Stomach (tissue), 19 donors: ENCODE measurements at places on chromosomes 3 and 15. TPM values are rescaled to one million over a fixed set of nuclear protein-coding genes. Genes with fewer than 3 reads are reported as not detected.
A peak's percentile ranks its signal among the peaks of the same experiment; 100 is the strongest.

- no peaks in the 10 kb centered on the region for H3K4me1 ChIP-seq
- H3K4me3 ChIP-seq: no peak overlapping the region
- DNase-seq: no peak
Observed at GRCh38 chr3:48344867-48345507, 11.5 kb upstream of the SPINK8 start.

DNA sequence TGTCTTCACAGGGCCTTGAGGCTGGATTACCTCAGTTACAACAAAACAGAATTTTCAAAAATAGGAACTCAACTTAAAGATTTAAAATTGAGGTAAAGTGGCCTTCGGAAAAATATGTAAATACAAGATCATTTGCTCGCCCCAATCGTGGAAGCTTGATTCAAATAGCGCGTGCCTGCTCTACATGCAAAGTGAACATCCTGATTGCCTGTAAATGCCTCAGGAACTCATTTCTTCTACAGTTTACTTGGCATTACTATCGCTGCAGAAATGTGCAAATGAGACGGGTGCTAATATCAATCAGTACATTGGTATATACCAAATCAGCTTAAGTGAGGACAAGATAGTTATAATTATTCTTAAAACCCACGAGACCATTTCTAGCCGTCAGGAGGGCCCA, 159.2 kb downstream of the XXYLT1 start:
- peak overlapping the region; percentile 82 for H3K27ac ChIP-seq
- DNase-seq: no peak
- no peaks in the 10 kb centered on the region for H3K27me3 ChIP-seq

- H3K36me3 ChIP-seq: no peaks in the 10 kb centered on the region
- H3K4me3 ChIP-seq: no peak overlapping the region
- peaks cover 24% of the 10 kb centered on the region for H3K4me1 ChIP-seq
- no peak for DNase-seq
- no peaks in the 10 kb centered on the region for H3K27me3 ChIP-seq
Observed at GRCh38 chr3:52006017-52006819, 10.5 kb upstream of the RPL29 start.

- no peak overlapping the region for H3K4me3 ChIP-seq
- no peaks in the 10 kb centered on the region for H3K27me3 ChIP-seq
- no peaks in the 10 kb centered on the region for H3K36me3 ChIP-seq
- peaks cover 15% of the 10 kb centered on the region for H3K4me1 ChIP-seq
- DNase-seq: no peak
Observed at GRCh38 chr3:141511361-141511760, 24.5 kb downstream of the RASA2 start.

- H3K36me3 ChIP-seq: peaks cover 45% of the 10 kb centered on the region
- H3K27ac ChIP-seq: peak overlapping the region; percentile 41
- H3K4me1 ChIP-seq: peaks cover 96% of the 10 kb centered on the region
- no peak for DNase-seq
Observed at GRCh38 chr15:60373327-60373726, 24.5 kb downstream of the ANXA2 start.

DNA sequence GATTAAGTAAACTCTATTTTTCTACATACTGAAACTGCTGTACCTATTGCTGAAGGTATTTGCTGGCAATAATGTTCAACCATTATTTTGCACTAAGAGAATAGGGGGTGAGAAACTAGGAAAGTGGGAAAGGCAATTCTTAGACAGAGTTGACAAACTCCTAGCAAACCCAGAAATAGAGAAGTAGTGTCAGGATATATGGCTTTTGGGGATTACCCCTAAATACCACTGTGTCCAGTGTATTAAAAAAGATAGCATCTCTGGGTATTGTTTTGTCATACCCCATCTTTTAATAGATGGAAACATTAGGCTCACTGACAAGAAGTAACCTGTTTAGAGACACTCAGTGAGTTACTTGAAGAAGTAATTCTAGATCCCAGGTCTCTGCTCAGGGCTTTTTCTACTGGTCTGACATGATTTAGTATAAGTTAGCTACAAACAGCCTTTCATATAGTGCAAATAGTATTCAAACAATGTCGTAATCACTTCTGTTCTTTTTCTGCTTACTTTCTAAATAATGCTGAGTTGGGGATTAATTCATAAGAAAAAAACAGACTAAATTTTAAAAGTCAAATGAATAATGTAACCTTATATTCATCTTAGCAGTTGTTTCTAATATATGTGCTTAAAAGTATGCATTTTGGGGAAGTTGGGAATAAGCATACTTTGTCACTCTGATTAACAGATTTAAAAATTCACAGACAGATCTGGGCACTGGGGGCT, 107.2 kb downstream of the IL1RAP start:
- DNase-seq: no peak
- H3K27me3 ChIP-seq: no peaks in the 10 kb centered on the region
- no peak overlapping the region for H3K27ac ChIP-seq
- peaks cover 14% of the 10 kb centered on the region for H3K36me3 ChIP-seq
- no peaks in the 10 kb centered on the region for H3K4me1 ChIP-seq
- no peak overlapping the region for H3K4me3 ChIP-seq

- H3K27ac ChIP-seq: no peak overlapping the region
- no peaks in the 10 kb centered on the region for H3K36me3 ChIP-seq
- H3K4me3 ChIP-seq: no peak overlapping the region
- H3K4me1 ChIP-seq: no peaks in the 10 kb centered on the region
- no peaks in the 10 kb centered on the region for H3K27me3 ChIP-seq
Observed at GRCh38 chr3:118910332-118910731, 124.3 kb downstream of the IGSF11 start.

GRCh38 chr15:87634361-87634760, 622.2 kb downstream of the NTRK3 start:
- H3K36me3 ChIP-seq: no peaks in the 10 kb centered on the region
- H3K4me1 ChIP-seq: no peaks in the 10 kb centered on the region
- DNase-seq: no peak
- H3K27ac ChIP-seq: no peak overlapping the region
- no peaks in the 10 kb centered on the region for H3K27me3 ChIP-seq

GRCh38 chr3:117531078-117531767, 821.6 kb downstream of the TUSC7 start:
- H3K4me3 ChIP-seq: no peak overlapping the region
- no peaks in the 10 kb centered on the region for H3K36me3 ChIP-seq
- DNase-seq: no peak
- H3K27me3 ChIP-seq: no peaks in the 10 kb centered on the region

DNA sequence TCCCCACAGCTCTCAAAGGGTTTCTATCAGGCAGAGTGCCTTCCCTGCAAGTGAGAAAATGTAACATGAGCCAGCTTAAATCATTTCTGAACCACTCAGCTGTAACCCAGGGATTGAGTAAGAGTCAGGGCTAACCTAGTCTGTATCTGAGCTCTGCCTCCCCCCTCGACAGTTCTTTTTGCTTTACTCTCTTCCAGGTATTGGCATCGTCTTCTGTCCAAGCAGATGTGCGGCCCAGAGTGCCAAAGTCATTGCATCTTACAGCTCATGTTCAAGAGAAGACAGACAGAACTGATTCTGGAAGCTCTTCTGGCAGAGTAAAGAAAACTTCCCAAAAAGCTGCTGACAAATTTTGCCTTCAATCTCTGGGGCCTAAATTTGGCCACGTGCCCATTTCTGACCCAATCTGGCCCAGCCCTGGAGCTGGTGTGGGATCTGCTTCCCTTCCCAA, 74.8 kb downstream of the ABHD5 start:
- H3K4me3 ChIP-seq: no peak overlapping the region
- H3K27me3 ChIP-seq: no peaks in the 10 kb centered on the region
- DNase-seq: no peak
- peaks cover 25% of the 10 kb centered on the region for H3K4me1 ChIP-seq

GRCh38 chr3:141575879-141576743, 89.3 kb downstream of the RASA2 start:
- H3K36me3 ChIP-seq: peaks cover 71% of the 10 kb centered on the region
- no peak overlapping the region for H3K4me3 ChIP-seq
- no peaks in the 10 kb centered on the region for H3K4me1 ChIP-seq
- H3K27me3 ChIP-seq: no peaks in the 10 kb centered on the region
- H3K27ac ChIP-seq: no peak overlapping the region
- DNase-seq: peak; percentile 44

- H3K4me1 ChIP-seq: no peaks in the 10 kb centered on the region
- no peaks in the 10 kb centered on the region for H3K27me3 ChIP-seq
- no peak overlapping the region for H3K4me3 ChIP-seq
- no peaks in the 10 kb centered on the region for H3K36me3 ChIP-seq
Observed at GRCh38 chr3:79162653-79163052, 605.1 kb downstream of the ROBO1 start.

DNA sequence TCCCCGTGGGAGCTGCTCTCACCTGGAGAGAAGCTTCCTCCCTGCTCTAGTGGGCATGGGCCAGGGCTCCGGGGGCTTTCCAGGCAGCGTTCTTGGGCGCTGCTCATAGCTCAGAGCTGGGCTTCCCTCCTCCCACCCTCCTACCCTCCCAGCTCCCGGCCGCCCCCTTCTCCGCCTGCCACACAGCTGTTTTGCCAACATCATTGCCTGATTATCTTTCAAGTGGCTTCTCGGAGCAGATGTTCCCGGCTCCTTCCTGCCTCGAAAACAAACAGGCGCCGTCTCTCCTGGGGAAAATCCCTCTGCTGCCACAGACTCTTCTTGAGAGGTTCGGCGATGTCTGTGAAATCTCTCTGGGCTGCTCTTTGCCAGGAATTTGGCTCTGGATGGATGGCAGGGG, 195.6 kb downstream of the RPLP1 start:
- no peaks in the 10 kb centered on the region for H3K27me3 ChIP-seq
- H3K4me3 ChIP-seq: no peak overlapping the region
- peak; percentile 41 for DNase-seq
- H3K36me3 ChIP-seq: no peaks in the 10 kb centered on the region
- no peak overlapping the region for H3K27ac ChIP-seq
- no peaks in the 10 kb centered on the region for H3K4me1 ChIP-seq

DNA sequence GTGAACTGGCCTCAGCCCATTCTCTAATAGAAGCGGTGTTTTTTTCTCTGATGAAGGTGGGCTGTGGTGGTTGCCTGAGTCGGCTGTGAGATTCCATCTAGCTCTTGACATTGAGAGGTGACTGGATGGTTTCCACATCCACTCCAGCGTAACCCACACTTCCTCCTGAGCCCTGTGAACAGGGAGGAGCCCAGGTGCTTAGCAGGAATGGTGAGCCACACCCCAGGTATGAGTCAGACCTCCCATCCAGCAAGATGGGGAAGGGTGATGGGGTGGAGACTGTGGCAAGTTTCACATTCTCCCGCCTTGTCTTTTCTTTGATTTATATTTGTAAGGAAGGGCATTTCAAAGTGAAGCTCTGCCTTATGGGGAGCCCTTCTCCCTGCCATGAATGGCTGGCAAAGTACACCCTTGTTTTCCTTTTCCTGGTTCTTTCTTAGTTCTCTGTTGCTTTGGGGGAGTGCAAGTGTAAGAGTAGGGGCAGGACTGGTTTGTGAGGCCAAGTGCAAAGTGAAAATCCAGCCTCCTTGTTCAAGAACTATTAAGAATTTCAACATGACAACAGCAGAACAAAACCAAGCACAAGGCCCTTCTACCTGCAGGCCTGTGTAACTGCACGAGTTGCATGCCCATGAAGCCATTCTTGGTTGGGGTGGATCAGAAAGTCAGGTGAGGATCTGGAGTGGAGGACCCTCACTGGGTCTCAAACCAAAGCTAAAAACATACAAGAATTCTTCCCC, 4.6 kb upstream of the TPRG1 start:
- H3K36me3 ChIP-seq: no peaks in the 10 kb centered on the region
- no peaks in the 10 kb centered on the region for H3K4me1 ChIP-seq
- H3K27me3 ChIP-seq: no peaks in the 10 kb centered on the region
- DNase-seq: peak; percentile 88
- H3K27ac ChIP-seq: no peak overlapping the region
- no peak overlapping the region for H3K4me3 ChIP-seq

- no peak for DNase-seq
- H3K36me3 ChIP-seq: peaks cover 25% of the 10 kb centered on the region
- H3K4me1 ChIP-seq: peaks cover 49% of the 10 kb centered on the region
- H3K27ac ChIP-seq: peak overlapping the region; percentile 90
Observed at GRCh38 chr15:98953968-98954367, 53.6 kb downstream of the PGPEP1L start.

- no peaks in the 10 kb centered on the region for H3K4me1 ChIP-seq
- H3K4me3 ChIP-seq: no peak overlapping the region
- H3K36me3 ChIP-seq: peaks cover 74% of the 10 kb centered on the region
- H3K27ac ChIP-seq: no peak overlapping the region
- H3K27me3 ChIP-seq: no peaks in the 10 kb centered on the region
- no peak for DNase-seq
Observed at GRCh38 chr3:143035466-143036211, 34.3 kb downstream of the U2SURP start.

DNA sequence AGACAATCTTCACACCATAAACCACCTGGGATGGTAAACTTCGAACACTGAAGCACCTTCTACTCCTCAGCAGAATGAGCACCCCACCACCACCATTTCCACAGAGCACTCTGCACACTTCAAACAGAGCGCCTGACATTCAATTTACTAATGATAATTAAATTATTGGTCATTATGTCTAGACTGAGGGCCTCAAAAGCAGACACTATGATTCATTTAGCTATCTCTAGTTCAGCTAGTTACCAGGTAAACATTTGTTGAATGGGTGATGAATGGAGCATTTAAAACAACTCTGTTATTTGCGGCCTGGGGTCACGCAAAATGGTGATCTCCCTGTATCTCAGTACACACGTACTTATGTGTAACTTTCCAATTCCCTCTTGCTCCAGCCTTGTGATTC, 40.9 kb downstream of the ACAP2 start:
- no peaks in the 10 kb centered on the region for H3K36me3 ChIP-seq
- H3K4me1 ChIP-seq: peaks cover 31% of the 10 kb centered on the region
- no peak overlapping the region for H3K27ac ChIP-seq
- no peak overlapping the region for H3K4me3 ChIP-seq
- H3K27me3 ChIP-seq: no peaks in the 10 kb centered on the region
- DNase-seq: no peak

- no peak overlapping the region for H3K4me3 ChIP-seq
- H3K27me3 ChIP-seq: no peaks in the 10 kb centered on the region
- DNase-seq: no peak
Observed at GRCh38 chr15:25944386-25944785, 81.3 kb upstream of the ATP10A start.

- H3K4me1 ChIP-seq: peaks cover 32% of the 10 kb centered on the region
- no peak overlapping the region for H3K4me3 ChIP-seq
- no peak overlapping the region for H3K27ac ChIP-seq
Observed at GRCh38 chr15:91849749-91850161, 3.8 kb upstream of the SLCO3A1 start.

GRCh38 chr3:129116482-129116946, 5.1 kb downstream of the RAB43 start:
- H3K4me1 ChIP-seq: peaks cover 62% of the 10 kb centered on the region
- peak overlapping the region; percentile 42 for H3K27ac ChIP-seq
- DNase-seq: peak; percentile 28
- no peaks in the 10 kb centered on the region for H3K27me3 ChIP-seq
- no peak overlapping the region for H3K4me3 ChIP-seq

GRCh38 chr3:126389112-126389793, 5.5 kb upstream of the CFAP100 start:
- H3K4me1 ChIP-seq: peaks cover 15% of the 10 kb centered on the region
- no peaks in the 10 kb centered on the region for H3K27me3 ChIP-seq
- H3K36me3 ChIP-seq: no peaks in the 10 kb centered on the region
- H3K27ac ChIP-seq: peak overlapping the region; percentile 90

Gene LRRK1
- 15.2 TPM for total RNA-seq

Gene CDCP1
- total RNA-seq: 17.5 TPM

Gene NME9
- total RNA-seq: not detected

Gene PP2D1
- total RNA-seq: not detected

Gene SAMD7
- total RNA-seq: not detected

Gene POC1A
- 3.8 TPM for total RNA-seq

Gene CCR3
- not detected for total RNA-seq

Gene IL5RA
- total RNA-seq: under 0.01 TPM

Gene LYZL4
- total RNA-seq: not detected

Gene CHRD
- total RNA-seq: 9.2 TPM

Gene SCG5
- total RNA-seq: 16.5 TPM

Gene GOLGA8R
- 0.72 TPM for total RNA-seq

Gene GLDN
- total RNA-seq: 8.7 TPM

Gene VIPR1
- total RNA-seq: 170 TPM

Gene LINS1
- 39.7 TPM for total RNA-seq

Gene NR1I2
- total RNA-seq: not detected
